ENCODE measurements at places on chromosomes 2 and 18.

DNA sequence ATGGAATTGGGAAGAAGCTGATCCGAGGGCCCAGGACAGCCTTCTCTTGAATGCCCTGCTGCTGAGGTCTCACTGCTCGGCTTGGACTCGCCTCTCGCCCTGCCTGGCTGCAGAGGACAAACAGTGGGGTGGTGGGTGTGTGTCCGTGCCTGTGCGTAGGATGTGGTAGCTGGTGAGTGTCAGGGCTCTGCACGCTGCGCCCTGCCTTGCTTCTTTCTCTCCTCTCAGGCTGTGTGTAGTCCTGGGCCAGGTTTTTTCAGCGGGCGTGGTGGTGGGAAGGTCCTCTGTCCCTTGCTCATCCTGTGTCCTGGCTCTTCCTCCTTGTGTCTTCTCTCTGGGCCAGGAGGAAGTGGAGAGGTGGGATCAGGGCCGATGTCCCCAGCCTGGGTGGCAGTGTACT, 44.8 kb downstream of the RRM2 start:
- DNase-seq, result no peak

GRCh38 chr2:157438863-157439823, 4.7 kb downstream of the CYTIP start:
- DNase-seq, result peak; percentile 16

DNA sequence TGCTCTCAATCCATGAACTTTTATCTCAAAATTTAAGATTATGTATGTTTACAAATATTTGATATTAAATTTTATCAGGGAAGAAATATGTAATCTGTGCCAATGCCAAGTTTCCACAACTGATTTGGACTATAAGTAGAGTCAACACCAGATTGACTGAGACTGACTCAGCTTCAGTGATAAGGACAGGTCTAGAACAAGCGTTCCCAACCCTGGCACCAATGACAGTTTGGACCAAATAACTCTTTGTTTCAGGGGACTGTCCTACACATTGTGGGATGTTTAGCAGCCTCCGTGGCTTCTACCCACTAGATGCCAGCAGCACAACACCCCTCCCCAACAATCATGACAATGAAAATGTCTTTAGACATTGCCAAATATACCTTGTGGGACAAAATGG, 165.3 kb downstream of the THADA start:
- DNase-seq, result no peak

DNA sequence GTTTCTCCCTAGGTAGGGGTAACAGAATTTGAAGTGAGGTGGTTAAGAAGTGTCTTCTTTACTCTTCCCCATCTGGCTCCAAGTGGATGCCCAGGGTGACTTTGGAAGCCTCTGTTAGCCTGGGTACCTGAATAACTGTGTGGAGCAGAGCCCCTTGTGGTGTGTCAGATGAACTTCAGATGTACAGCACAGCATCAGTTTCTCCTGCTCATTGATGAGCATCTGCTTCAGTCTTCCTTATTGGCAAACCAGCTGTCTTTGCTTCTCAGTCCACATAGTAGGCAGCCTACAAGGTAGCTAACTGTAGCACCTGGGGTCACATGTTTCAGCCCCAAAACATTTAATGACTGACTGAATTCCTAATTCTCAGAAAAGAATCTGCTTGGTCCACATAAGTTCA, 56.2 kb upstream of the ATP8B1 start:
- no peak for DNase-seq

- no peak for DNase-seq
These were observed 40.9 kb downstream of the RNF144A start for GRCh38 chr2:6957910-6958615.

GRCh38 chr2:105072039-105072438, 34.2 kb downstream of the MRPS9 start:
- no peak for DNase-seq

DNA sequence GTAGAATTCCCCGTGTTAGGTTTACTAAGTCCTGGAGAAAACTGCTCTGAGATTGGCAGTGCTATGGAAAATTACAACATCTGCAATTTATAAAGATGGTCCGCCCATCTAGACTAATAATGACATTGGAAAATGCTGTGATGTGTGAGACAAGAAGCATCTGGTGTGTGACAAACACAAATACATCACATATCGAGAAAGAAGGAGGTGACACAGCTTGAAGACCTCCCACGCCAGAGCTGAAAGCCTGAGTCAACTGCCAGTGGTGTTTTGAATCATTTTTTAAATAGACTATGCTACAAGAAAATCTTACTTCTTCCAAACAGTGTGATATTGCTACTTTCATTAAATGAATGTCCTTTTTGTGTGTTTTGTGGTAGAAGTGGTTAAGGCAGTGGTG, 8.6 kb upstream of the ANO7 start:
- peak; percentile 62 for DNase-seq

DNA sequence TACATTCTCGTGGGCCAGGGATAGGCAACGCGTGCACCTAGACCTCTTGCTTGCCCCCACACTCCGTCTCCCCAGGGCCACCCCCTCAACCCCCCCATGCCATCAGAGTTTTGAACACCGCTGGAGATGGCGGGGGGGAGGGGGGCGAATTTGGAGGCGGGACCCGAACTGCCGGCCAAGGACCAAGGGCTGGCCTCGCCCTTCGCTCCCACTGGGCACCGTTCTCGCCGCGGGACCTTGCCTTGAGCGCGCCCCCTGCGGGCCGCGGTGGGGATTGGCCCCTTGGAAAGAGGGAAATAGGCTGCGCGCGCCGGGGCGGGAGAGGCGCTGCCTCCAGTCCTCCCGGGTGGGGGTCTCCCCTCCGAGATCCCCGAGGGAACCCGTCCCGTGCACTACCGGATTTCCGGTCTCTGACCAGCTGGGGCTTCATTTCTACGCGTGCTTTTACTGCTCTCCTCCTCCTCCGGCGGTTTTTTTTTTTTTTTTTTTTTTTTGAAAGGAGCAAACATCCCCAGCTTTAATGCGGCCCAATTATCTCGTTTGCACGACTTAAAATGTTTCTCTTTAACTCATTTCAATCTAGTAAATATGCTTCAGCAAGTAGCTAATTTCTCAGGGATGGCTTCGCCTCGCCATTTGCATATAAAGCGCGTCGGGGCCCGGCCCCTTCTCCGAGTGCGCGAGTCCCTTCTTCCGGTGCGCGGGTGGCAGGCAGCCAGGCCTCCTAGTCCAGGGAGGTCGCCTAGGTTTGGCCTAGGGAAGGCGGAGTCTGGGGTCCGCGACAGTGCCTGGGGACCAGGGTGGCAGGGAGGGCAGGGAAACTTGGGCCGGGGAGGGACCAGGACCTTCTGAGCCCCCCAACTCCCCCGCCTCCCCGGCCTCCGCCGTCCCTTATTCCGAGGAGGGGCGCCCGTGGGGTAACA, 10.0 kb upstream of the GBX2 start:
- DNase-seq, result peak; percentile 78

DNA sequence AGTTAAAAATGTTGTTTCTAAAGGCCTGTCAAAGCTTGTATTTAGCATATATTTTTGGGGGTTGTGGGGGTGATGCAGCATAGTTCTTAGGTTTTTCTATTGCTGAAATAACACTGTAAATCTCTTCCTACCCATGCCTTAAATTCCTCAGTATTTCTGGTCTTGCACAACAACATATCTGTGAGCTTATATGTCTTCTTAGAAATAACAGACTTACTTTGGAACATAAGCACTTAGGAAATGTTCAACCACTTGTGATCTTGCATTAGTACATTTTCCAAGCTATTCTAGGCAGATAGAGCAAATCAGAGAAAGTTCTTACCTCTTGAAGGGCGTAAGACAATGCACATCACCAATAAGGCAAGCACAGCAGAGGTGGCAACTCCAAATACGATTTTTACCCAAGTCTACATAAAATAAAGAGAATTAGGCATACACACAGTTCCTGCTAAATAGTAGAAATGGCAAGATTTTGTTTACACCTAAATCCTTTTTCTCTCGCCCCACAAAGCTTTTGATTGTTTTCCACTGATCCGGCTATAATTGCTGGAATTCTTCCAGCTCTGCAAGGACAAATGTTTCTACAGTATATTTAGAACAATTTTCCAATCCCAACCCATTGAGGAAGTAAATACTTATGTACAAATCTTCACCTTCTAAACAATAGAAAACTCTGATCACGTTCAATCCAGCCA, 512 bp downstream of the FAP start:
- DNase-seq, result peak; percentile 22

DNA sequence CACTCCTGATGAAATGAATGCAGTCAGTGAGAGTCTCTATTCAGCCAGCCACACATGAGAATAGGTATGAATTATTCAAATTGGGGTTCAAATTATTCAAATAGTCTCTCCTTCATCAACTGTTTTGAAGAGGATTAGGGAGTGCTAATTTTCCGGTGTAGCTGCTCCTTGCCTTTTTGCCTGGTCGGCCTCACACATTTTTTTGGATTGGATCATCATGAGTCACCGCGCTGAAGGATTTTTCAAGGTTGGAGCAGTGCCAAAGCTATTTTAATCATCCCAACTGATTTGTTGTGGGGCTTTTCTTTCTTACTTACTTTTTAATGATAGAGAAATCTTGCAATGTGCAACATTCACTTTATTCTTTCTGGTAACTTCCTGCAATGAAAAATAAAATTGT, 2.4 kb upstream of the DTNA start:
- DNase-seq, result peak; percentile 73

DNA sequence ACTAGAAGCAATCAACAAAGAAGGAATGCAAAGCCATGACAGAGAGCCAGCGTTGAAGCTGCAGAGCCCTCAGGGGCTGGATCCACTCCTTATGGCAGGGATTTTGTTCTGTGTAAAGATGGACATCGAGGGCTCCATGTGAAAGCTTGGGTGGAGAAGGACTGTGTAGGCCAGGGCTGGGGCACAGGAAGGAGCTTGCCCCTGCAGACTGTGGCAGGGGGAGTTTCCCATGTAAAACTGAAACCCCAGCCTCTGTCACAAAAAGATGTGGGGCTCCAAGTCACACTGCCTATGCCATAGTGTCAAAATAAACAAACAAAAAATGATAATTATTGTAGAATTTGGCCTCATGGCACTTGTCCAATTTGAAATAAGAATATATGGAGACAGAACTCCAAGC, 408.7 kb upstream of the HS6ST1 start:
- DNase-seq, result no peak

DNA sequence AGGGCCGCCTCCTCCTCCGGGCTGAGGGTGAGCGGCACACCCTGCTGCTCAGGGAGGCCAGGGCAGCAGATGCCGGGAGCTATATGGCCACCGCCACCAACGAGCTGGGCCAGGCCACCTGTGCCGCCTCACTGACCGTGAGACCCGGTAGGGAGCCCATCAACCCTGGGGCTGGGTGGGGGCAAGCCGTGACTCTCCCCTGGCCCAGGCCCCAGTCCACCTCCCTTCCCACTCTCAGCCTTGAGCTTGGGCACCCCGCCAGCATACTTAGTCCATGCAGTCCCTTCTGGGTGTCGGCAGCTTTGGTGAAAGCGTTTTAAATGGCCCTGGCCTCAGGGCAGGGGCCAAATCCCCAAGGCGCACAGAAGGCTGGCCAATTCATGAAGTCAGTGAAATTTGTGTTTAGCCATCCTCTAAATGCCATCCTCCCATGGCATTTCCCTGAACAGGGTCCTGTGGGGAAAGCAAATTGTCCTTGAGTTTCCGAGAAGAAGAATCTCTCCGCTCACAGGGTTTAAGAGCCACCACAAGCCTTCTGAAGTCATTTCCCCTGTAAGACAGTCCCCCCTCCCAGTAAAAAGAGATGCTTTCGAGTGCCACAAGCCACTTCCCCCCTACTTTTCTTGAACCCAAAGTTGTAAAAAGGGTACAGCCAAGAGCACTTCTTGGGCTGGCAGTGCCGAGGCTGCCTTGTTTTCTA, 17.2 kb downstream of the SPEG start:
- DNase-seq, result no peak

DNA sequence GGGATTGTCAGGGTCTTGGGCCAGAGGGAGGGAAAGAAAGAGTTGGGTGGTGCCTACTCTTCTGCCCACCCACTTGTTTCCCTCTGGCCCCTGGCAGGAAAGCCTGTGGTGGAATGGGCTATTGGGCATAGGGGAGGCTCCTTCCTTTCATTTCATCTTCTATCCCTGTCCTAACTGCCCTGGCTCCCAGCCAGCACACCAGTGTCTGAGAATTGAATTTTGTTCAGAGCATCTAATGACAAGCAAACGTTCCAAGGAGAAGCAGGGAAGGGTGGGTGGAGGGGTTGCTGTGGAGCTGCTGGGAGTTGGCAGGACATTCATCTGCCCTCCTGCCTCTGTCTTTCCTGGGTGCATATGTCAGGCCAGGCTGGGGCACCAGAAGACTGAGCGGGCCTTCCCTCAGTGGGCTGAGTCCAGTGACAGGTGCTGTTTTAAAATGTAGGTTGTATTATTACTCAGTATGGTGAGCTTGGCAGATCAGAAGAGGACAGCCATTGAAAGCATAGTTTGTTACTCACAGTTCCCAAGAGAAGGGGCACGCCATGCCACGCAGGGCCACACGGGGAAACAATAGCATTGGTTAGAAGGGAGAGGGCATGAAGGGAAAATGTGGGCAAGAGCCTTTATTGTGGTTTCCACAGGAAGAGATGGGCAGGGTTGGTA, 171.9 kb downstream of the ACOXL start:
- no peak for DNase-seq

- DNase-seq, result no peak
These were observed 189.8 kb downstream of the SH3BP4 start for GRCh38 chr2:235141411-235142128.

- DNase-seq, result no peak
These were observed 272.0 kb upstream of the DSEL start for GRCh38 chr18:67788310-67789164.

- DNase-seq, result no peak
These were observed 157.9 kb downstream of the CLIP4 start for GRCh38 chr2:29273004-29273684.

- DNase-seq, result no peak
These were observed 11.8 kb downstream of the IGFBP2 start for GRCh38 chr2:216644842-216645635.

- peak; percentile 63 for DNase-seq
These were observed 2.0 kb downstream of the NAGK start for GRCh38 chr2:71070294-71071093.

DNA sequence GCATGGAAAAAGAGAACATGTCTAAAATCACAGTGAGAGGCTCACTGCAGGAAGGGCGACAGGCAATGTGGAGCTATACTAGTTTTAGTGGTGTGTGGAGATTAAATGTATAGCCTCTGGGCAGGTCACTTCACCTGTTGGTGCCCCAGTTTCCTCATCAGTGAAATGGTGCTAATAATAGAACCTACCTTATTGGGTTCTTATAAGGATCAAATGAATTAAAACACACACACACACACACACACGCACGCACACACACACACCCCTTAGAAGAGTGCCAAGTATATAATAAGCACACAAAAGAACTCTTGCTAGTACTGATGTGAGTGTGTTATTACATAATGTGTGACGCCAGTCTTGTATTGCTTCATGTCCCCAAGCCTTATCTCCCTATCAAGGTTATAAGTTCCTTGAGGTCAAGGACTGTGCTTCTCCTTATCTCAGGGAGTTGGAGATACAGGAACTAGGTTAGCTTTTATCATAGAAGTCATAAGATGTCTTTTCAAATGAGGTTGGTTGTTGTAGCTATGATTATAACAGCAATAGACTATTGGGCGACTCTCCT, 98.0 kb upstream of the CXCR4 start:
- DNase-seq, result no peak

DNA sequence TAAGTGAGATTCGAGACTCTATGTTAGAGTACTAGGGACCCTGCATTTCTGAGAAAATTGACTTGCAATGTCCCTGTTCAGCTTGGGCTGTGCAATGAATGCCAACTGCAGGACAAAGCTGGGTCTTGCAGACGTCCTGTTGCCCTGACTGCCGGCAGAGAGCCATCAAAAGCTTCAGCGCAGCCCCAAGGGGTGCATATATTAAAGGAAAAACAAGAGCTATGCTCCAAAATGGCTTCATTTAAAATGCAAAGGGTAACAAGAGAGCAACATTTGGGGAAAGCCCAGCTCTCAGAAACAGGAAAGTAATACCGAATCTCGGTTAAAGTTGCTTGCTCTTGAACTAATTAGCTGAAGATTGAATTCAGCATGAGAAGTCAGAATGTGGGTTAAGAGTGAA, 110.9 kb upstream of the PNPT1 start:
- DNase-seq, result no peak

Measured in AG08395 (cell line).